Activated CD4-positive, CD25-positive, alpha-beta regulatory T cell treated with anti-CD3 and anti-CD28 coated beads, Interleukin-2, amount 50 U/mL, for 72 hours (primary cell): ENCODE measurements at places on chromosomes 3 and 15.

DNA sequence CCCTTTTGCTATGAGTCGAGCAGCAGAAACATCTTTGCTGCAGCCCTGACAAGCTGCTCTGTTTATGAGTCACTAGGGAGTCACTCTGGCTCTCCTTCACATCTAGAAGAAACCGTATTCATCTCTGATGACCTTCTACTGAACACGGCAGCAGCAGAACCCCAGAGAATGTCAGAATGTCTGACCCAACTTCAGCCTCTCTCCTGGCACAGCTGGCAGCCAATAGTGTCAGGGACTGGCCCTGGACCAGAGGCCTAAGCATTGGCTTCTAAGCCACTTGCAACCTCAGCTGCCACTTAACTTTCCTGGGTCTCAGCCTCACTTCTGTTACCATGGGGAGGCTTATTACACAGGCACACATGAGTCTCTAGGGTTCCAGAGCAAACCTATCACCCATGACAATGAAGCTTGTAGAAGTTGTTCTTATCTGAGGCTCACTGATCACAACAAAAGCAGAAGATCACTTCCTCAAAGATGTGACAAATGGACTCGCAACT, 184.1 kb upstream of the TLE3 start:
- DNase-seq = no peak

DNA sequence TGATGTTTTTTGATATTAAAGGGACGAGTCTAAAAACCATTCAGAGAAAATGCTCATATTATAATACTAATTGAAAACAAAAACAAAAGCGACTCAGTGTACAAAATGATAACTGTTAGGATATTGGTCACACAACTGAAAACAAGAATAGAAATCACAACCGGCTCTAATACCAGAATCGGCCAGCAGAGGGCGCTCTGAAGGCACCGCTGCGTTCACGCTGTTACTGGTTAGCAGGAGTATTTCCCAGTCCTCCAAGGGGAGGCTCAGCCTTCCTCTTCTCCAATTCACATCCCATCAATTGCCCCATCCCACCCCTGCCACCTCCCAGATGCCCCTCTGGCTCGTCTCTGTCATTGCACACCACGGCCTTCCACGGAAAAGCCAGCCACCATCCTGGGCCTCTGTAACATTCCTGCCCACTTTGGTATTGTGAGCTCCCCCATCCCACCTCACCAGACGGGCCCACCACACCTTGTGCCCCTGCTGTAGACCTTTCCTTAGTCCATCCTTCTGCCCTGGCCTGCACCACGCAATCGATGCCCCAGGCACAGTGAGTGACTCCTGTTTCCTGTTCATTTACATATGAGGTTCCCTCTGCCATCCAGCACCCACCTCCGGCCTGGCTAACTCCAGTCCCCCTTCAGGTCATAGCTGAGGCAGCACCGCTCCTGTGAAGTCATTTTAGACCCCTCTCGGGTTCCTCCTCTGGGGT, 8.5 kb downstream of the FAM107A start:
- peak; percentile 83 for DNase-seq

GRCh38 chr3:47578691-47579632, at the start of gene CSPG5:
Gene CSPG5, minus strand, starts transcription at chr3:47578865. Its CDS starts 172 bp downstream, at chr3:47578693.
- peak; percentile 46 for DNase-seq

- no peak for DNase-seq
These were observed 33.6 kb upstream of the APH1B start for GRCh38 chr15:63243776-63244175.

DNA sequence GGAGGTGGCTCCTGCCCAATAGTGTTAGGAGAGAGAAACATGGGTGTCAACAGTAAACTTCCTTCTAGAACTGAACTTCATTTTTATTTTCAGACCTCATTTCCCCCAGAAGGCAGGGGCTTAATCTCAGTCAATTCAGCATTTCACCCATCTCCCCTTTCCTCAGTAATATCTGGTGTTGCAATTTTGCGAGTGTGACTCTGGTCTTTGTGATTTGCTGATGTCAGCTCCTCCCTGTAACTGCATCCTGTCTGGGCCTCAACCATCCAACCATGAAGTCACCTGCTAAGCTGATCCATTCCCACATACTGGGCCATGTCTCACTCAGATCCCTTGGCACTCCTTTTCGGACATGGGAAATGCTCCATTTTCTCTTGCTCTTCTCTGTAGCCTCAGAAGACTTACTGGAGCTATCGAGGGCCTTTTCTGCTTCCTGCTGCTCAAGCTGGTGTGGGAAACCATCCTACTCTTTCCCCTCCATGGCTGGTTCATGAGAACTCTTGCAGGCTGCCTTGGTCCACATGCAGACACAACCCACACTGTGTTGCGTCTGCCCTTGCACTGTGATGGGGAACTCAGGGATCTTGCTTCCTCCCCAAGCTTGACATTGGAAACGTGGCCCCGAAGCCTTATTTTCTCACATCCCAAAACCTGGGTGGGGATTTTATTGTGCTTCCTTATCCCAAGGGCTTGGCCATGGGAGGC, 24.6 kb downstream of the CCR4 start:
- DNase-seq = no peak

GRCh38 chr3:117719316-117719926, 1009.8 kb downstream of the TUSC7 start:
- DNase-seq = no peak

DNA sequence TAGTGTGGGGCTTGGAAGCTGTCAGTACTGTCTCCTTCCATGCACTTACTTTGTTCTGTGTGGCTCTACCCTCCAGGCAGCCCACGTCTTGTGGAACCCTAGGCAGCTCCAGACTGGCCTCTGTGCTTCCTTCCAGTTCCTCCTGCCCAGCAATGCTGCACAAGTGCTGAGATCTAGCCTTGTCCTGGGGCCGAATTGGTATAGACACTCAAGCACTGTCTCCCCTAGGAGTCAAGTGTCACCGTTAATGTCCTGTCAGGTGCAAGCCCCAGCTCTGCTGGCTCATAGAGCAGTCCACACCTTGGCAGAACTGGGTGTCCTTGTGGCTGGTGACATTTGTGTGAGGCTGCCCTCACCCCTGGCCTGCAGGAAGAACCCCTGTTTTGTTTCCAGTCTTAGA, 130.1 kb downstream of the EEFSEC start:
- no peak for DNase-seq

DNA sequence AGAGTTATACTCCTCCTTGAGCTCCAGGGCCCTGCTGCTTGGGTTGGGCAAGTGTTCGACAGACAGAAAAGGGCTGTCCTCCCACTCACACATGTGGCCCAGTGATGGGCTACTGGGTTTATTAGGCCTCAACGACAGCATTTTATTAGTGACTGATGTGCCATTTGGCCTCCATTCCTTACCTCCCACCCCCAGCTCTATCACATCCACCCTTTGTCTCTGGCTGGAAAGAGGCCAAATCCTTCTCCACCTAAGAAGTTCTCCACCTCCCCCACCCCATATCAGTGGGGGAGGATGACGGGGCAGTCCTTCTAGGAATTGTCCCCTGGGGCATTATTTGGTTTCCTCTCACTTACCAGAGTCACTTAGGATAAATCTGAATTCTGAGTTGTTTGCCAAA, 57.1 kb upstream of the WNT5A start:
- DNase-seq = no peak

GRCh38 chr15:92848852-92849598, 51.1 kb upstream of the CHD2 start:
- DNase-seq = no peak

DNA sequence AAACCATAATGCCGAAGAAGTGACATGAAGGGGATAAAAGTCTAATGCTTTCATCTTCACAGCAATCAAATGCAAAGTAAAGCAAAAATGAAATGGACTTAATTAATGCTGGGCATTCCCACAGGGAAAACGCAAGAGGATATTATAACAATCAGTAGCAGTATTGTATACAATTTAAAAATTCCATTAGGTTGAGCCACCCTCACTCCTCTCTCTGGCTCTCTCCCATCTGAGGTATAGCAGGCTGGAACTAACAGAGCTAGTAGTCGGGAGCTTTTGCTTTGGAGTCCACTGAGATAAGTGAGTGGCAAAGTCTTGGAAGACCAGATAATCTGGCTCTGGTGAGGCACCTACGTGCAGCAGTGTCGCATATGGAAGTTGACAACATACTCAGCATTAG, 33.9 kb downstream of the DET1 start:
- no peak for DNase-seq

- DNase-seq = no peak
These were observed 79.6 kb downstream of the TP63 start for GRCh38 chr3:189710620-189711402.

DNA sequence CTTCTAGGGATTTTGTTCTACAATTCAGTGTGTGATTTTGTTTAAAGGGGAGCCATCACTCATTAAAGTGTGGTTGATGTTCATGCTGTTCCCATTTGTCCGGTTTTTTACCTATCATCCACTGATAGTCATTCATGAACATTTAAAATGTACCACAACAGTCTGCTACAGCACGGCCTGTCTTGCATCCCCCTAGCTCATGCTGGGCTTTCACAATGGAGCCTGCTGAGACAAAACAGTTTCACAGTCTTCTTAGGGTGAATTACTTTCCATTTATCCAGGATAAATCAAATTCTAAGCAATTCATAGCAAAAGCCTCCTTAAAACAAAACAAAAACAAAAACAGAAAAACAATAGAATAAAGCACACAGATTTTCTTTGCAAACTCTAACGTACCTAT, 627.2 kb downstream of the CADM2 start:
- DNase-seq = no peak

DNA sequence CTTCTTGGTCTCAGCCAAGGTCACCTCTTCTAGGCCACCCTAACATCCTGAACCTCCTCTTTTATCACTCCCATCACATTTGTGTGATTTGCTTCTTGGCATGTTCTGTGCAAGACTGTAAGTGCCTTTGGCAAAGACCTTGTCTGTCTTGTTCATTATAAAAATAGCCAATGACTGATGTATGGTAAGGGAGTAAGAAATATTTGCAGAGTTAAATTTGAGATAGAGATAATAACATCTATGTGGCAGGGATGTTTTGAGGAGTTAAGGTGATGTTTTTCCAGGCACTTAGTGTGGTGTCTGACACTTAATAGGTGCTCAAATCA, 202.3 kb downstream of the CADPS start:
- DNase-seq = no peak
